Activated CD4-positive, alpha-beta T cell treated with anti-CD3 and anti-CD28 coated beads for 36 hours (primary cell): ENCODE measurements at places on chromosomes 6 and 20.

- DNase-seq: peak; percentile 77
Observed at GRCh38 chr6:14454473-14454775, 336.9 kb downstream of the CD83 start.

DNA sequence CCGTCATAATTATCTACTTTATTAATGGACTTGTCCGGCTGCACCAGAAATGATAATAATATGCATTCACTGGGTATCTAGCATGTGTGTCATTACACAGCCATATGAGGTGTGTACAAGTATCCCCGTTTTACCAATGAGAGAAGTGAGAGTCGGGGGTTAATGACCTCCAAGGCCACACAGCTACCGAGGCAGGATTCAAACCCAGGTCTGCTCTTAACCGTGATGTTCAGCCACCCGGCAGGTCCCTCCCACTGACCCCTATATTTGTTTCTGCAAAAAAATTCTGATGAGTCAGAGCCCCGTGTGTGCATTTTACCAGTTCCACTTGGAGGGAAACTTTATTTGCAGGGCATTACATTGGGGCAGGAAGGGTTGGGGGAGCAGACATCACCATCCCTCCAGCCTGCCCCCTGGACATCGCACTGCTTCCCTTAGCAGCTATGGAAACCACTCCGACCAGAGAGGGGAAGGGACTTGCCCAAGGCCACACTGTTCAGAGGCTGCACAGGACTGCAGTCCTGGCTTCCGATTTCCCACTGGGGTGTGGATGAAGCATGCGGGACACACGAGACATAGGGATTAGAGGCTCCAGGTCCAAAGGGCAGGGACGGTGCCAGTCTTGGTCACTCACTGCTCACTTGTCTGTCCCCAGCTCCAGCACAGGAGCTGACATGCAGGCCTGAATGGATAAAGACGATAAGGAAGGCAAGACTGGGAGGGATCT, 10.1 kb upstream of the SRC start:
- DNase-seq: no peak

- no peak for DNase-seq
Observed at GRCh38 chr6:46704562-46704961, 16.9 kb downstream of the TDRD6 start.

GRCh38 chr20:22821081-22821727, 213.9 kb upstream of the SSTR4 start:
- no peak for DNase-seq

- no peak for DNase-seq
Observed at GRCh38 chr6:147103694-147104093, 100.5 kb upstream of the STXBP5 start.

GRCh38 chr20:22529150-22530019, 55.0 kb downstream of the FOXA2 start:
- no peak for DNase-seq

DNA sequence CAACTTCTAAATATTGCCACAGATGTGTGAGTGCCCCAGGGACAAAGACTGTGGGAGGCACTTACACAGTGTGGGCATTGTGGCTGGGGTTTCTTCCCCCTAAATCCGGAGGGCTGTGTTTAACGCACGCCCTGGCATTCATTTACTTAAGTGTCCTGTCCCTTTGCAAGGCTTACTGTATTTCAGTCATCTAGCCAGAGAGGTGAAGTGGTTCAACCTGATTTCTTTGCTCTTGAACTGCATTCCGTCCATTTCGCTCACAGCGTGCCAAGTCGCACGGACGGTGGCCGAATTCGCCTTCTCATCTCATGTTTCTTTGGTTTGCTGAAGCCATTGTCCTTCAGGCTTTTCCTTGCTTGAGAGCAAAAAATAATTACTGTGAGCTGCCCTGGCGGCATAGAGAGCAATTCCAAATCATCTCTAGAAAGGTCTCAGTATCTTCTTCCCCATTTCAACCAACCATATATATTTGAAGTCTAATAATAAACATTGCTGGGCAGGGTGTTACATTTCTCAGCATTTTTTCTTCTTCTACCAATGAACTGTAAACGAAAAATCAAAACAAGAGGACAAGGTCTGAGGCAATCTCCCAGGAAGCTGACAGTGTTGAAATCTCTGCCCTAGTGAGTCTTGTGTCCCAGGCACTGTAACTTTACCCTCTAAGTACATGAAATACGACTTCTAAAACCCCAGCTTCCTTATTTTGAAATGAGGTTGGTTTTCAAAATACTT, 16.9 kb downstream of the SYTL3 start:
- DNase-seq: no peak

DNA sequence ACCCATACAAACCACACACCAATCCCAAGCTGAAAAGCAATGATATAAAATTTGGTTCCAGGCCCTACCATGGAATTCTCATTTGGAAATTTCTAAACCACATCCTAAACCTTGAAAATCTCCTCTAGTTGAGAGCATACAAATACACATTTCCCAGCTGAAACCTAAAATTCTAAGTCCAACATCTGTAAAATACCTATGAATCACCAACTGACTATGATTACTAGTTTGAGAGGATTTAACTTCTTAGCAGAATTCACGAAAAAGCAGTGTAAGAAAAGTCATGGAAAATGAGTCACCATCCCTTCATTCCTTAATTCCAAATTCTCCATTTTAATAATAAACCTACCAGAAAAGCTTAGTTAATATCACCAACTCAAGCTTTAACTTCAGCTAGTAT, 15.4 kb downstream of the RANBP9 start:
- DNase-seq: no peak

DNA sequence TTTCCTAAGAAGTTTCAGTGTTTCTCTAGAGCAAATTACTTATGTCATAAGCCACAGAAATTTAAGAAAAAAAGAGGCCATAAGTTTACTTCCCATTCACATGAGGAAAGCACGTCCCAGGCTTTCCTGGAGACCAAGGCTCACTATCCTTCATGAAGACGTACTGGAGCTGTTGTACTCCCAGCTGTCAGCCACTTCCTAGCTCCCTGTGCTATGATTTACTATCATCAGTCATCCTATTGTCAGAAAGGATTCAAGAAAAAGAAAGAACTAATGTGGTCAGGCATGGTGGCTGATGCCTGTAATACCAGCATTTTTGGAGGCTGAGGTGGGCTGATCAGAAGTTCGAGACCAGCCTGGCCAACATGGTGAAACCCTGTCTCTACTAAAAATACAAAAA, 337.4 kb upstream of the SOX4 start:
- DNase-seq: no peak

- no peak for DNase-seq
Observed at GRCh38 chr20:47389867-47390347, 33.4 kb upstream of the ZMYND8 start.

DNA sequence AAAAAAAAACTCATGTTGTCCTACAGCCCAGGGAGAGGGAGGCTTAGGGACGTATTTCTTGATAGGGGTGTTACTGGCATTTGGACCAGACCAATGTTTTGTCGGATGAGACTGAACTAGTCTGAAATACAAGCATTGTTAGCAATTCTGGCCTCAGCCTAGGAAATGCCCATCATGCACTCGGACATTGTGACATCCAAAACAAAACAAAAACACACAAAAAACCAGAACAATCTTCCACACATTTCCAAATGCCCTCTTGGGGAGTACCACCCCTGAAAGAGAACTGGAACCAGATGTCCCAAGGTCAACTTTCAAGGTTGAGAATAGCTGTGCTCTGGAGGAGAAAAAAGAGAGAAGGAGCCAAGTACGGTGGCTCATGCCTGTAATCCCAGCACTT, 299.1 kb upstream of the JARID2 start:
- DNase-seq: no peak

DNA sequence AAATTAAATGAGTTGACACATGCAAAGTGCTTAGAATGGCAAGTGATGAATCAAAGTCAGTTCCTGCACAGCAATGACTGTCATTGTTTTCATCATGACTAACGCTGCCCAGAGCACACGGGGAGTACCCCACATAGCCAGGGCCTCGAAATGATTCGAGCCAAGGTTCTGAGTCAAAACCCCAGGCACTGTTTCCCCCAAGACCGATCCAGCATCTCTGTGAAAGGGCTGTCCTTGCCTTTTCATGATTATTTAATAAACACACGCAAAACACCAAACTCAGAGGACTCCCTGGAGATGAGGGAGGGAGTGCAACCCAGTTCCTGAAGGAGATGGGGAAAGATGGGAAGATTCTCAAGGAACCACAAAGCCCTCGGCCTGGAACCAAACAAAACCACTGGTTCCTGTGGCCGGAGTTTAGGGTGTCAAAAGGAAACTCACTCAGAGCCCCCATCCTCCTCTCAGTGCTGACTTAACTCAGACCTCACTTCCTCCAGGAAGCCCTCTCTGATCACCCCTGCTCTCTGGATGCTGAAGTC, 3.8 kb downstream of the PREX1 start:
- DNase-seq: peak; percentile 84

GRCh38 chr20:39800111-39800510, 838.0 kb downstream of the DHX35 start:
- DNase-seq: no peak

- DNase-seq: peak; percentile 31
Observed at GRCh38 chr20:58127701-58128111, 100.7 kb downstream of the ANKRD60 start.

GRCh38 chr6:47318236-47318989, 8.7 kb upstream of the TNFRSF21 start:
- no peak for DNase-seq

DNA sequence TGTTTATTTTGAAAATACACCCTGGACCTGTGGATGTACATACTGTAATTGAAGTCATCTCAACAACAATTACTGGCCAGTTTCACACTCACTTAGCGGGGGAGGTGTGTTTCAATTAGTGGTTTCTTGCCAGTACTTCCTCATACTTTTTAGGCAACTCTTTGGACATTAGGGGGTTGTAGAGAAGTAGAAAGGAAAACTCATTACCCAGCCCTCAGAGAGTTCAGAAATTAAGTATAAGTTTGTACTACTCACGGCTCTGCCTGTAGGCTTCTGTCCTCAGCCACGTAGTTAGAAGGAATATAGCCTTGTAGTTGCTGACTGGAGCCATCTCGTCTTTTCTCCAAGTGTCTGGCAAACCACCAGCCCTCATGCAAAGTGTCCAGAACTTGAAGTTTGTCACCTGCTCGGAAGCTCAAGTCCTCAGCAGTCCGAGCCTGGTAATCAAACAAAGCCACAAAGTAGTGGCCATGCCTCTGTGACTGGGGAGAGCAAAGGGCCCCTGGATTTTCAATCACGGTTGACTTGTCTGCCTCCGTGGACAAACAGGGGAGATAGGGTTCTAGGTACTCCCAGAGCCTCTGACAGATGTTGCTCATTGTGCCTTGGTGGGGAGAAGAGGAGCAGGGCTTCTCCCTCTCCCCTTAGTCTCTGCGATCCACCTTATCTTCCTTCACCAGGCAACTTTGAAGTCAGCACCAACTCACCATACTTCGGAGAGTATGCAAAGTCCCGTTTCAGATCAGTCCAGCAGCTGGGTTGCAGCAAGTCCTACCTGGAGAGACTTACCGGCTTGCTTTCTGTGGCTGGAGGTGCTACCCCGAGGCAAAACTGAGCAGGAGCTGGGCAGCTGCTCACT, 749 bp downstream of the FRK start:
- DNase-seq: no peak

- no peak for DNase-seq
Observed at GRCh38 chr6:44049989-44050871, 77.0 kb downstream of the MRPL14 start.

GRCh38 chr20:23043376-23043775, 6.1 kb downstream of the THBD start:
- DNase-seq: peak; percentile 25

DNA sequence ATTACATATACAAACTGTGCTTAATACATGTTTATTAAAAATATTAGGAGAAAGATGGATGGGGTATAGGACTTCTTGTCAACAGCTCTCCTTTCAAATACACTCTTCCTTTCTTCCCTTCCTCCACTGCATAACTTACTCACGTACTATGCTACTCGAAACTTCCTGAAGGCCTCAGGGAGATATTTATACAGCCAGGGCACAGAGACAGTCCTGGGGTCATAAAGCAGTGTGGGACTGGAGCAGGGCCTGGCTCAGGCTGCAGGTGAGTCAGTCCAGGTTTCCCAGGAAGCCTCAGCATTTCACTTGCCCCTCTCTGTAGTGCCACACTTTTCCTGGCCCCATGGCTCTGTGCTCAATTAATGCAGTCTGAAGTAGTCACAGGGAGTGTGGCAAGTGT, 157.0 kb downstream of the UBE3D start:
- DNase-seq: no peak

DNA sequence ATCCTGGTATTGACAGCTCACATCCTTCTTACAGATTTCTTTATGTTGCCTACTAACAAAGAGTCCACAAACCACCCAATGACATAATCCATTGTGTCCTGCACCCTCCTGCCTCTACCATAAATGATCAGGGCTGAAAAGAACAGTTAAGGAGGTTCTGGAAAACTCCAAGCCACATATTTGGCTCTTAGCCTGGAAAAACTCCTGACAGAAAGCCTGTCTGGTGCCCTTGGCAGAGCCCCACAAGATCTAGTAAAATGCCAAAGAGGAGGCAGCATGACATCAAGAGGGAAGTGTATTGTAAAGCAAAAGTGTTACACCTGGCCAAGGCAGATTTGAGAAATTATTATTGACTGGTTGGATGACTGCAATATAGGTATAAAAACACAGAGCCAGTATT, 126.4 kb upstream of the VGLL2 start:
- no peak for DNase-seq

DNA sequence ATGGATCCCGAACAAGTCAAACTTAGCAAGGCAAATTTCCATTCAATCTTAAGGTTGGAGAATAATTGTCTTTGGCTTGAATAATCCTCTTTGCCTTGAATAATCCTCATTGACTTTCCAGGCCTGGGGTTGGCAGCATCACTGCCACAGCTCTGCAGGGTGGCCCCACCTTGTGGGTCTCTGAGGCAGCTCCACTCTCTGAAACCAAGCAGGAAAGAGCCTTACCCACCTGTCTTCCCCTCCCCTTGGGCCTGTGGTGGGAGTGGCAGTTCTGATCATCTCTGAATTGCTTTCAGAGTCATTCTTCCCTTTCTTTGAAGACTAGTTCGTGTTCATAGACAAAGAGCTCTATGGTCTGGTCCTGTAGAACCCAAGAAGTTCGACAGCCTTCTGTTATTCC, 47.5 kb downstream of the KCNQ5 start:
- peak; percentile 15 for DNase-seq

DNA sequence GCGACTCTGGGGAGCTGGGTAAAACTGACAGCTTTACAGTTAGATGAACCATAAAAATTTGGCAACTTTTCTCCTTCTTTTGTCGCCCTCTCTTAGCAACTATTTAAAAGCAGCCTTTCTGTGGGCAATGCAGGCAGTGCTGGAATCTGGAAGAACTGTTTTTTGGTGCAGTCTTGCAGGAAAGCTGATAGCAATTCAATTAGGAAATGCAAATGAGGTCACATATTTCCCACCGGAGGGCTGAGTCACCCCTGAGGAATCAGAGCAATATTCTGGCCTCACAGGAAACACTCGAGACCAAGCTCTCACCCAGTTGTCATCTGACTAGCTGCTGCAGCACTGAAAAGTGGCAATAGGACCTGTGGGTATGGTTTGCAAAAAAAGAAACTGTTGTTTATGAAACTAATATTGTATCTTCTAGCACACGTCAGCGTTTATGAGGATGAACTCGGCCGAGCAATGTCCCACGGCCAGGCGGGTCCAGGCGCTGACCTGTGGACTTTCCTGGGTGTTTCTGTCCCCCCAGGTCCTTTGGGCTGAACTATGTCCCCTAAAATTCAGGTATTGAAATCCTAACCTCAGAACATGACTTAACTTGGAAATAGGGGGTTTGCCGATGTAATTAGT, 312.3 kb downstream of the TAF4 start:
- DNase-seq: no peak

GRCh38 chr20:16917636-16918035, 169.5 kb downstream of the OTOR start:
- no peak for DNase-seq
